Posterior cingulate gyrus (tissue), 11 donors: ENCODE measurements at places on chromosomes 4 and X.

GRCh38 chr4:28443801-28444412 is 1583.3 kb downstream of the STIM2 start:
- DNase-seq: no peak

- no peak for DNase-seq
These were observed 3.2 kb downstream of the ARHGAP36 start for GRCh38 chrX:131061306-131061705.

DNA sequence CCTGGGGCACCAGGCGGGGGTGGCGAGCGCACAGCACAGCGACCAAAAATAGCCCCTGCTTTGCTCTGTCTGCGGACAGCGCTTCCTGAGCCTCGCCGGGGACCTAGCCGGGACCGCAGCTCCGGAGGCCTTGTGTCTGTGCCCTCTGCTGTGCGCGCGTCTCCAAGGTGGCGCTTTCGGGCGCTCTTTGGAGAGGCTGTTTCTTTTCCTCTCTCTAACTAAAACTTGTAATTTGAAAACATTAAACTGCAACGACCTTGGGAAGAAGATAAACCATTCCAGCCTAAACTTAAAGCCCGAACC is 3.4 kb downstream of the ARX start:
- DNase-seq: no peak

GRCh38 chrX:123188081-123188480 is 4.0 kb downstream of the GRIA3 start:
- no peak for DNase-seq

- DNase-seq: peak; percentile 67
These were observed 130.2 kb downstream of the CHRDL1 start for GRCh38 chrX:110665223-110666002.

DNA sequence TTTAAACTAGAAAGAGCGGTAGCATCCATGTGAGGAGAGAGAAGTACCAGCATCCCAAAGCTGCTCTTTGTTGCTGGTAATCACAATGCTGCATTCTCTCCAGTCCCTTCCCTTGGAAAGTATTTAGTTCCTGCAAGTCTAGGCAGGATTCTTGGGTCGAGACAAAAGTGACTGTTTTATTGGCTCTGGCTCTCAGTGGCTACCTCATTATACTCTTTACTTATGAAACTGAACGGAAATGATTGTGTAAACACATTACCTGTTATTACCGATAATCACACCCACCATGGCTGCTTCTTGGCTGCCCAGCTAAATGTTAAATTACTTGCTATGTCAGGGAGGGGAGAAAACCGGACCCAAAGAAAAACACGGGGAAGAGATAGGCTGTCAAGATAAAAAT is 26.2 kb downstream of the ATXN3L start:
- DNase-seq: no peak

GRCh38 chr4:109157696-109158095 is 144.8 kb downstream of the COL25A1 start:
- DNase-seq: no peak

DNA sequence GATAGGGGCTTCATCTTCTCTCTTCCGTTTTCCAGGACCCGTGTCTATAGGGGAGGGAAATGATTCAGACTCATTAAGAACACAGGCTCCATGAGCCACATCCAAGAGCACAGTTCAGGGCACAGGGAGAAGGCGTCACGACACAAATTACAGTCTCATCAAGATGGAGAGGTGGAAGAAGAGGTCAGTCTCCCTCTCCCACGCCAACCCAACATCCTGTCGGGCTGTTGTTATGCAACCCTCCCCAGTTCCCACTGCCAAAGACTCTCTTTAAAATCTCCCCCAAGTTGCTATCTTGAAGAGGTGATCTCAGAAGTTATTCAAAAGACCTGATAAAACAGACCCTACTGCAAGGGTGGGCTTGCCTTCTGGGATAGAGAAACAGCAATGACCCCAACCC is 12.6 kb downstream of the ZMYM3 start:
- no peak for DNase-seq

DNA sequence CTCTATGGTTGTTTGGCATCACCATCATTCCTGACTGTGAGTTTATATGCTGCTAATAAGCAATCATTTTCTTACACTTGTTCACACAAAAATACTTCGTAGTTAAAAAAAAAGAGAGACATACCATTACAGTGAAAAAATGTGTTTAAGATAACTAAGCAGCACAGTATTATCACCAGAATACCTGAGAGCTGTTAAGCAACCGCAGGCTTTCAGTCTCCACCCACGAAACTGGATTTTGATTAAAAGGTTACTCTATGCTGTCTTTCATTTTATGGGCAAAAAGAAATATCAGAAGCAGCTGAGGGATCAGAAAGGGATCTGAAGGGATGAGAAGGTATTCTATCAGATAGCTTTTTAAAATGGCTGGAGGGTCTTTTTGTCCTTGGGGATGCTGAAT is 148.3 kb downstream of the NEK1 start:
- no peak for DNase-seq

DNA sequence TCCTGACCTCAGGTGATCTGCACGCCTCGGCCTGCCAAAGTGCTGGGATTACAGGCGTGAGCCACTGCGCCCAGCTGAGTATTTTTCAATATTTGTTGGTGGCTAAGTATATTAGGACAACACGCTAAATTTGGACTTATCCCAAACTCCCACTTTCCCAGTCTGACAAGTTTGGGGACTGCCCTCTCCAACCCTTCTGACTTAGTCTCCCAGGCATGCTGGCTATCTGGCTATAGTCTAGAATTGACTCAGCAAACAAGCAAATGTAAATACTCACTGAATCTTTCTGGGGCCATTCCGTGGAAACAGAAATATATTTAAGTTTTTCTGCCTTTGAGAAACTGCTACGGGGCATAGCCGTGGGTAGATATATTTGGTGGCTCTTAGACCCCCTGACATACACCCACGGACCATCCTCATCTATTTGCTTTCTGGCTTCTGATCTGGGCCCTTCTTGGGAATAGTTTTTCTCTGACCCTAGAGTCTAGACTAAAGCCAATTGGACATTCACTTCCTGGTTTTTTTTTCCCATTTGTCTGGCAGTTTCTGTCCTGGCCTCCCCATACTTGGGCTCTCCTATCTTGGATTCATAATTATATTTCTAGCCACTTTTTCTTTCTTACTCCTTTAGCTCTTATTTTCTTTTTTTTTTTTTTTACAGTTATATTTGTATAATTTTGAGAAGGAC is 11.3 kb upstream of the DOCK11 start:
- no peak for DNase-seq

DNA sequence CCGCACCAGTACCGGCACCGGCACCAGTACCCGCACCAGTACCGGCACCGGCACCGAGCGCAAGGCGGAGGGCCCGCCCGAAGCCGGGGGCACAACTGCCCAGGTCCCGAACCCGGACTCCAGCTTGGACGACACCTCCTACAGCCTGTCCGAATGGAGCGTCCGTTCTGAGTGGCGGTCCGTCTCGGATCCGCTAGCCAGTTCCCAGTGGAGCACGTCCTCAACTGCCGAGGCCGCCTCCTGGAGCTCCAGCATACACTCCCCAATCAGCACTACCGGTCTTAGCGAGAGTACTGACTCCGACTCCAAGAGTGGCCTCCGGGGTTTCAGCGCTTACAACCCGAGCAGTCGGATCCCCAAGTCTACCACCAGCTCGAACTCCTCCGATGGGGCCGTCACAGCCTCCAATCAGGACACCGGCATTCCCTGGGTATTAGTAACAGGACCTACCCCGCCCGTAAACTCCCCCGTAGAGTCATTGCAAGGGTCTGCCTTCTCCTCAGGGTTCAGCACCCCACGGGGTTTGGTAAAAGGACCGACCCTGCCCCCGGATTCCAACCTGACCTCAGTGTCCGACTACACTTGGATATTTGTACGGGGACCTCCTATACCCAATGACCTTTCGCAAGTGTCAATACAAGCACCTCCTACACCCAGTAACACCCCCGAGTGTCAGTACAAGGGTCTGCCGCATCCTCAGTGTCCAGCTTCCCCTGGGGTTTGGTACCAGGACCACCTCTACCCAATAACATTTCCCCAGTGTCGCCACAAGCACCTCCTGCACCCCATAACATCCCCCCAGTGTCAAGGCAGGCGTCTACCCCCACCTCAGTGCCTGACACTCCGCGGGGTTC is 721 bp upstream of the MAOA start:
- peak; percentile 18 for DNase-seq

GRCh38 chr4:120921456-120922380 is 808 bp downstream of the PRDM5 start:
- DNase-seq: peak; percentile 40

DNA sequence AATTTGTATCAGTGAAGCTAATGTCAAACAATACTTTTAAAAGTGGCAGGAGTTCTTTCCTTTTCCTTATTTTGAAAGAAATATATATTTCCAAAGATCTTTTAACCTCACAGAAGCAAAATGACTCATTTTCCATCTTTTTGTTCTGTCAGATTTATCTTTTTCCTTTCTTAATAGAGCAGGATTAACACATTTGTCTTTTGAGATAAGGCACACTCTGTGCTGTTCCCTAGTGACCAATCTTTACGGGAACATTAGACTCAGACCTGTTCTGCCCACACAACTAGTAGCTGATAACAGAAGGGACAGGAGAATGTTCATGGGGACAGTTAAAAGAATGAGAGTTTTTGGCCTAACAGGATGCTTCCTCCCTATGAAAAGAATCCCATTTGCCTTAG is 381.2 kb downstream of the STPG2 start:
- no peak for DNase-seq
